Cerebellum (tissue), 4 donors: ENCODE measurements at places on chromosomes 7 and 10.

- DNase-seq: no peak
These were observed 9.2 kb downstream of the AKR1B1 start for GRCh38 chr7:134449680-134450079.

- DNase-seq: no peak
These were observed 14.7 kb upstream of the CPED1 start for GRCh38 chr7:120973849-120974248.

GRCh38 chr7:92755680-92756079 is 80.7 kb downstream of the CDK6 start:
- DNase-seq: no peak

DNA sequence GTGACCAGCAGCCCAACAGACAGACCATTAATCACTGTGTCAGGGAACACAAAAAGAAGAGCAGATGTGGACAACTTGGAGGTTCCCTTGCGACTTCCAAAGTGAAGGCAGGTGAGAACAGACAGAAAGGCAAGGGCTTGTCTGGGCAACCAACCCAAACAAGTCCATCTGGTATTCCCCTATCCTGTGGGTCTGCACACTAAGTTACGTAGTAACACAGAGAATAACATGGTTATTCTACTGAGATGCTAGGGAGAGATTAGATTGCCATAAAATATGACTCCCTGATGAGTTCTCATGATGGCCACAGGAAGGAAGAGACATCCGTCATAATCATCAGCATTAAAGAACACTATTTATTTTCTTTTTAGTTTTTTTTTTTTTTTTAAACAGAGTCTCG is 252.2 kb downstream of the CALN1 start:
- DNase-seq: no peak

DNA sequence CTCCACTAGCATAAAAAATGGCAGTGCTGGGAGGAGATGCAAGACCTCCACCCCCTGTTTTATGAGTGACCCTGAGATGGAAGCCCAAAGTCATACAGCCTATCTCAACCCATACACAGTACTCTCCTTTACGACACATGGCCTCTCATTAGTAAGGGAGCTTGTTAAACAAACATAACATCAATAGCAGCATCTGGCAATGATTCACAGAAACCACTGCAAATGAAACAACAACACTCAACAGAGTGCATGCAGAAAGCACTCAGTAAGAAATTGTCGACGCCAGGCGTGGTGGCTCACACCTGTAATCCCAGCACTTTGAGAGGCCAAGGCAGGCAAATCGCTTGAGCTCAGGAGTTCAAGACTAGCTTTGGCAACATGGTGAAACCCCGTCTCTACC is 27.5 kb upstream of the FIGNL1 start:
- DNase-seq: no peak

GRCh38 chr7:11317766-11318165 is 344.1 kb downstream of the PHF14 start:
- no peak for DNase-seq

DNA sequence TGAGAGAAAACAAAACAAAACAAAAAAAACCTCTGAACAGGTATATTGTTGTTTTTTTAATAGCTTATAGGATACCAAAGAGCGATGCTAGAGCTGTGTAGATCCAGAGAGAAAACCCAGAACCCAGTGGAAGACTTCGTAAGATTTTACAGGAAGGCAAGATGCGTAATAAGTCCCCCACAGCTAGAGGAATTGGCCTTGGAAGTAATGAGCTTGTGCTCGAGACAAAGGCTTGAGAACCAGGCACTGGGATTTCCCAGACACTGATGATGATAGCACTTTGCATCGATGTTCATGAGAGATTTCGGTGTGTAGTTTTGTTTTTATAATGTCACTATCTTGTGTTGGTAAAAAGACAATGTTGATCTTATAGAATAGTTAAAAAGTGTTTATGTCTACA is 821.5 kb upstream of the IGFBP3 start:
- no peak for DNase-seq

- DNase-seq: no peak
These were observed 7.5 kb downstream of the SAR1A start for GRCh38 chr10:70162892-70163201.

DNA sequence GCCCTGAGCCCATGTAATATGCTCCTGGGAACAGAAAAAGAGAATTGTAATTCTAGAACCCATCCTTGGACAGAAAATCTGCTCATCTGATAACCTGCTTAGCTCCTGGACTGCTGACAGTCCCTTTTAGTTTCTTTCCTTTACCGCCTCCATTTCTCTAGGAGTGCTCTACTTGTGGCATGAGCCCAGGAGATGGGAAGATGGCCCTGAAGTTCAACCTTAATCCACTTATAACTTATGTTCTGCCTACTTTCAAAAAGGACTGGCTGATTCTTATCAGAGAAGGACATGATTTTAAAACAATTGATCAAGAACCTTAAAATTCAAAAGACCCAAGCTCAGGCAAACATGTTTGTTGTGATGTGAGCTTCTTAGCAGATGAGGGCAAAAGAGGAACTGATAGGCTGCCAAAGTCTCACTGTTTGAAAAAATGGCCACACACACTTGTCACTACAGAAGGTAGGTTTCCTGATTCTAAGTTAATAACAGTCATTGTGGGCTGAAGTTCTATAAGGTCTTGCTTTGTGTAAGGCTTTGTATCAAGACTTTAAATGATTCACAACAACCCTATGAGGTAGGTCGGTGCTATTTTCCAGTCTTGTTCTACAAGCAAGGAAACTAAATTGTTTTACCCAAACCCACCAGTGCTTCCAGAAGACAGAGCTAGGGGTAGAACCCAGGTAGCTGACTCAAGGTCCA is 94.3 kb upstream of the AFAP1L2 start:
- no peak for DNase-seq

- no peak for DNase-seq
These were observed 2.0 kb upstream of the TNS3 start for GRCh38 chr7:47583739-47584535.

DNA sequence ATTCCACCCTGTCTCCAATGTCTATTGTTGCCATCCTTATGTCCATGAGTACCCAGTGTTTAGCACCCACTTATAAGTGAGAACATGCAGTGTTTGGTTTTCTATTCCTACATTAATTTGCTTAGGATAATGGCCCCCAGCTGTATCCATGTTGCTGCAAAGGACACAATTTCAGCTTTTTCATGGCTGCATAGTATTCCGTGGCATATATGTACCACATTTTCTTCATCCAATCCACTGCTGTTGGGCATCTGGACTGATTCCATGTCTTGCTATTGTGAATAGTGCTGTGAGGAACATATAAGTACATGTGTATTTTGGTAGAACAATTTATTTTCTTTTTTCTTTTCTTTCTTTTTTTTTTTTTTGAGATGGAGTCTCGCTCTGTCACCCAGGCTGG is 68.2 kb downstream of the TMEM178B start:
- no peak for DNase-seq

DNA sequence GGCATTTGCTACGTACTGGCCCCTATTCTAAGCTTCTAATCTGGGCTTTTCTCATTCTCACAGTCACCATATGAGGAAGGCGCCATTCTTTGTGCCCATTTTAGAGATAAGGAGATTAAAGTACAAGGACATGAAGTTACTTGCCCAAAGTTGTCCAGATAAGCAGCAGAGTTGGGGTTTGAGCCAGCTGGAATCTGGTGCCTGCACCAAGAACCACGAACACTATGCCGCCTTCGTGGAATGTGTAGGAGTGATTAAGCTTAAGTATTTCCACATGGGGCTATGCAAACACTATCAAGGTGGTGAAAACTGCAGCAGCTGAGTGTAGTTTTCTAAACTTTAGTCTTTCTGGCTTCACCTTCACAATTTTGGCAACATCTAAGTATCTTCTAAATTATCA is 342.7 kb upstream of the ETV1 start:
- DNase-seq: no peak

GRCh38 chr10:102367441-102367840 is 28.1 kb upstream of the NFKB2 start:
- DNase-seq: no peak

DNA sequence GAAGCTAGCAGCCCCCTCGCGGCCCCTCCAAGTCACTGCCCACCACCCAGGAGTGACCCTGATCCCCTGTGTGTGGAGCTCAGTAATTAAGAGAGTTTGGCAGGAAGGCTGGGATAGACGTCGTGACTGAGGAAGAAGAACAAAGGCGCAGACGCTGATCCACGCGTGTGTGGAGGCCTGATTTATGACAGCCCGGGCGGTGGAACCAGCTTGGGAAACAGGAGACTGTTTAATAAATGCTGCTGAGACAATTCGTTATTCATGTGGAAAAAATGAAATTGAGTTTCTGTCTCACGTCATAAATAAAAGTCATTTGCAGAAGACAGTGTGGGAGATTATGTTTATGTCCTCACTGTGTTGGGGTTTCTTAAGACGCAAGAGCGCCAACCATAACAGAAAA is 130.8 kb downstream of the ELFN1 start:
- DNase-seq: no peak

DNA sequence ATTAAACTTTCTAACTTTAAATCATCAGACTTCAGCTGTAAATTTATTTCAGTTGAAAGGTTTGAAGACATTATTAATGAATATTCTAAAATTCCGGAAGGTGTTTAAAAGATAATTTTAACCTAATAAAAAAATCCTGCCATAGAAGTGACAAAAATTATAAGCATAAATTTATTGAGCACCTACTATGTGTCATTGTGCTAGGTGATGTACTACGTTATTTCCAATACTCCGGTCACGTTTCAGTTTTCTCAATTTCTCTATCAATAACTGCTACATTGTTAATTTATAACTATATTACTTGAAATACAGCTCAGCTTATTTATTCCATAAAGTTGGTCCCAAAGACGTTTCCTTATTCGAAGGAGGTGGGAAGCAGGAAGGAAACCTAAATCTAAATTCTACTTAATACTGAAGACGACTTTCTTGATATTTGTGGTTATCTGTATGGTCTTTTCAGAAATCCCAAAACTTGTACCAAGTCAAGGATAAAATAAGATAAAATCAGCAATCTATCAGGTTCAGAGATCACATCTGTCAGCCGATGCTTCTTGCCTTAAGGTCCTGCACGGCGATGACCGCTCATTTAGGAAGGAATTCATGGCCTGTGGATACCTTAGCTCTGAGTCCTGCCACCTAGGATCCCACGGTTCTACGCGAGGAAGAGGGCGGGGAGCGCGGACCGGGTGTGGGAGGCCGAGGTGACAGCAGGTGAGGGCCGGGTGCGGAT is 1.2 kb upstream of the ZEB1 start:
- DNase-seq: no peak

- no peak for DNase-seq
These were observed 26.7 kb downstream of the IQCE start for GRCh38 chr7:2585446-2585845.

- no peak for DNase-seq
These were observed 289.4 kb upstream of the LRRN3 start for GRCh38 chr7:110801502-110801901.

DNA sequence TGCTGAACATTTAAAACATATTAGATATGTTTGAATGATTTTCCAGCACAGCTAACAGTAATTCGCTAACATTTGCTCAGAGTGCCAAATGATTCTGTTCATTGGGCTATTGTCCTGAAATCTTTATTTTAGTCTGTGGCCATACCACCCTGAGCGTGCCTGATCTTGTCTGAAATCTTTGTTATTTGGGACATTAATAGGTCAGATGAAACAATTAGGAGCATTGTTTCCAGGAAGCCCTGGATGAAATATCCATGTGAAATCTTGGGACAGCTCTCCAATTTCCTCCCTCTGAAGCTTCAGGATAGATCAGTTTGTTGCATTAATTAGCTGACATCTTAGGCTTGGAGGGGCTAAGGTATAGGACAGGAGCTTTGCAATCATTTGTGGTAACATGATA is 512.0 kb downstream of the KIF20B start:
- DNase-seq: no peak

GRCh38 chr7:85196696-85197095 is 9.8 kb upstream of the SEMA3D start:
- DNase-seq: no peak

DNA sequence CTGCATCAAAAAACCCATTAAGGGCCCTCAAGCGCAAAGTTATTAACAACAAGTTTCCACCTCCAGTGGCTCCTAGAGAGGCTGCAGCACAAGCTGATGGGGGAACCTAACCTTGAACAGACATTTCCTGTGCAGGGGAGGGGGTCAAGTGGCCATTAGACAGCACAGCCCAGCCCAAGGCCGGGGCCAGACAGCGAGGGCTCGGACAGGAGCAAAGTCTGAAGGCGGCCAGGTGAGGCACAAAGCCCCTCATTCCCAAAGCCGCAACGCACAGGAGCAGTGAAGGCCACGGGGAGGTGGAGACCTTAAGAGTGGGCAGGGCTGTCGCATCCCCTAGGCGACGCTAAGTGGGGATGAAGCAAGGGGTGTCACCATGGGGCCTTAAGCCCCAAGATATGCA is 73.2 kb upstream of the ZNF746 start:
- DNase-seq: no peak

GRCh38 chr10:78763651-78764395 is 304.9 kb upstream of the ZMIZ1 start:
- DNase-seq: no peak

- no peak for DNase-seq
These were observed 52.6 kb downstream of the TRUB1 start for GRCh38 chr10:114990586-114990985.

- DNase-seq: no peak
These were observed 351.0 kb downstream of the ANKRD7 start for GRCh38 chr7:118575393-118575948.

- no peak for DNase-seq
These were observed 37.7 kb upstream of the R3HCC1L start for GRCh38 chr10:98096731-98097130.

- no peak for DNase-seq
These were observed 7.7 kb downstream of the MACROH2A2 start for GRCh38 chr10:70060389-70060788.

DNA sequence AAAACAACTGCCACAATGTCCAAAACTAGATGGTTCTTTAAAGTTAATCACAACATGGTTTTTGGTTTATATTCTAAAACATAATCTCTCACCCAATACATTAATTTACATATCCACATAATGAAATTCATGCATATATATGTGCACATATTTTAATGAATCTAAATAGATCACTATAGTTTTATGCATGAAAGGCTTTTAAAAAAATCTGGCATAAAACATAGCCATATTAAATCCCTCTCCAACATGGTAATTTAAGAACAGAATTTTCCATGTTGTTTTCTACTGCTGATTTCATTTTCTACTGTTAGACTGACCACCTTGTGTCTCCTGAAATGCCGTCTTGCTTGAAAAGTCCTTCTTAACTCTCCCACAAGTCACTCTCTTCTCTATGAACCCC is 196.1 kb upstream of the AOAH start:
- no peak for DNase-seq

GRCh38 chr10:132170561-132171361 is 16.0 kb upstream of the DPYSL4 start:
- no peak for DNase-seq

- no peak for DNase-seq
These were observed 246.5 kb upstream of the MYO3A start for GRCh38 chr10:25687521-25687920.

GRCh38 chr10:93300288-93300917 is 181.7 kb downstream of the MYOF start:
- DNase-seq: no peak
